ENCODE measurements at places on chromosomes 3 and 15. TPM values are rescaled to one million over a fixed set of nuclear protein-coding genes. Genes with fewer than 3 reads are reported as not detected.

- H3K27ac ChIP-seq: no peak overlapping the region
- H3K27me3 ChIP-seq: no peaks in the 10 kb centered on the region
- H3K4me3 ChIP-seq: no peak overlapping the region
- no peaks in the 10 kb centered on the region for H3K36me3 ChIP-seq
- no peaks in the 10 kb centered on the region for H3K4me1 ChIP-seq
- DNase-seq: no peak
These were observed 20.7 kb downstream of the RASA2 start for GRCh38 chr3:141507392-141508066.

- H3K27me3 ChIP-seq: no peaks in the 10 kb centered on the region
- no peak overlapping the region for H3K4me3 ChIP-seq
- DNase-seq: no peak
- no peaks in the 10 kb centered on the region for H3K36me3 ChIP-seq
These were observed 21.8 kb downstream of the LRRC31 start for GRCh38 chr3:169847896-169848295.

Gene IMPG2
- total RNA-seq: 0.27 TPM

Gene TLNRD1
- 19.0 TPM for total RNA-seq

GRCh38 chr15:69232765-69233164, 65.9 kb upstream of the PAQR5 start:
- H3K36me3 ChIP-seq: no peaks in the 10 kb centered on the region
- no peak overlapping the region for H3K4me3 ChIP-seq
- no peaks in the 10 kb centered on the region for H3K4me1 ChIP-seq
- no peak overlapping the region for H3K27ac ChIP-seq

DNA sequence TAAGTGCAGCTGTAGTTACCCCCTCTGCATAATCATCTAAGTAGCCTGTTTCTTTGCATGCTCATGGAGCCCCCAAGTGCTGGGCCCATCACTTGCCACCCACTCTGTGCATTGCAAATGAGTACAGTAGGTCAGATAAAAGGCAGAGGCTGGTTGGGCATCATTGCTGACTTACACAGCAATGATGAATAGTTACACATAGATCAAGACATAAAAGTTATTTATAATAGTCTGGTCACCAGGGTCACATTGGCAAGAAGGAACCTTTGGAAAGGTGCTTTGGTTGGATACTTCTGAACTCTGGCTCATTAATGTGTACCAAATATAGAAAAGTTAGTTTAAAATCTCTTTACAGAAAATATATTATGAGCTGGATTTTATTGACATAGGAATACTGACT, 111.6 kb downstream of the MITF start:
- H3K27me3 ChIP-seq: no peaks in the 10 kb centered on the region
- no peak for DNase-seq
- no peaks in the 10 kb centered on the region for H3K4me1 ChIP-seq

DNA sequence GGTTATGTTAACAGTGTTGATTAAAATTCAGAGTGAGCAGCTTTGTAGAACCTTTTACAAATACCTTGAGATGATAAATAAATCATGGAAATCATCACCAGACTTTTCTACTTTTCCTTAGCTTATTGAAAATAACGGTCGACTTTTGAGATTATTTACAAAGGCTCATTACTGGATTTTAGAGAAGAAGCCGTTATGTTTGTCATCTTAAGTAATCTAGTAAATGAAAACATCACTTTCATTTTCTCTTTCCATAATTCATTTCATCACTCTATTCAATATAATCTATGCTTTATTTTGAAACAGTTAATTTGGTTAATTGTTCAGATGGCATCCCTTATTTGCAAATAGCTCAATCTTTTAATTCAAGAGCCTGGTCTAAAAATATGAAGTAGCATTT, 3.6 kb downstream of the PLCL2 start:
- peaks cover 8% of the 10 kb centered on the region for H3K4me1 ChIP-seq
- DNase-seq: no peak
- H3K36me3 ChIP-seq: no peaks in the 10 kb centered on the region
- no peaks in the 10 kb centered on the region for H3K27me3 ChIP-seq

GRCh38 chr3:14480207-14481017, 59.7 kb downstream of the GRIP2 start:
- H3K27ac ChIP-seq: no peak overlapping the region
- DNase-seq: no peak
- H3K27me3 ChIP-seq: no peaks in the 10 kb centered on the region
- no peak overlapping the region for H3K4me3 ChIP-seq
- H3K4me1 ChIP-seq: no peaks in the 10 kb centered on the region

GRCh38 chr3:157311633-157312375, 124.8 kb upstream of the PTX3 start:
- no peaks in the 10 kb centered on the region for H3K36me3 ChIP-seq
- H3K4me3 ChIP-seq: no peak overlapping the region
- no peak for DNase-seq
- no peaks in the 10 kb centered on the region for H3K4me1 ChIP-seq
- no peaks in the 10 kb centered on the region for H3K27me3 ChIP-seq

GRCh38 chr3:124137216-124137615, 145.3 kb upstream of the ROPN1 start:
- no peaks in the 10 kb centered on the region for H3K36me3 ChIP-seq
- H3K4me3 ChIP-seq: no peak overlapping the region
- no peak for DNase-seq
- H3K27ac ChIP-seq: no peak overlapping the region

GRCh38 chr15:89035150-89035549, 53.1 kb upstream of the ABHD2 start:
- H3K36me3 ChIP-seq: no peaks in the 10 kb centered on the region
- no peak for DNase-seq
- H3K4me1 ChIP-seq: no peaks in the 10 kb centered on the region

Gene UBA7
- 257 TPM for total RNA-seq

Gene TMEM158
- 1.6 TPM for total RNA-seq

GRCh38 chr3:148847351-148847750, 17.7 kb upstream of the CPA3 start:
- H3K4me1 ChIP-seq: no peaks in the 10 kb centered on the region
- no peaks in the 10 kb centered on the region for H3K36me3 ChIP-seq
- no peaks in the 10 kb centered on the region for H3K27me3 ChIP-seq

GRCh38 chr3:153903430-153903829, 217.8 kb upstream of the ARHGEF26 start:
- no peaks in the 10 kb centered on the region for H3K27me3 ChIP-seq
- no peaks in the 10 kb centered on the region for H3K36me3 ChIP-seq
- H3K4me1 ChIP-seq: no peaks in the 10 kb centered on the region
- H3K27ac ChIP-seq: no peak overlapping the region
- no peak overlapping the region for H3K4me3 ChIP-seq

DNA sequence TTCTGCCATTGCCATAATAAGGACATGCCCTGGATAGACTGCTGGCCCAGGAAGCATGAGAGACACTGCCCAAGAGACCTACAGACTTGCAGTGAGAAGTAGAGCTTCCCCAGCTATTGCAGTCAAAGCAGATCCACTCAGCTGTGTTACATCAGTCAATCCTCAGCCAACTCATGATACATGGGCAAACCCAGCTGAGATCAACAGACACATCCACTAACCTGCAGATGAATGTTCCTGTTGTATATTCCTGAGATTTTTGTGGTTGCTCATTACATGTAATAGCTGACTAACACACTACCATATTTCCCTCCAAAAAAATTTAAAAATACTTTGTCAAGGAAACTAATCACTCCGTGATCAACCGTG, 68.6 kb downstream of the DCLK3 start:
- no peaks in the 10 kb centered on the region for H3K4me1 ChIP-seq
- H3K36me3 ChIP-seq: no peaks in the 10 kb centered on the region
- DNase-seq: no peak
- no peaks in the 10 kb centered on the region for H3K27me3 ChIP-seq

- H3K27me3 ChIP-seq: no peaks in the 10 kb centered on the region
- no peaks in the 10 kb centered on the region for H3K36me3 ChIP-seq
- no peak for DNase-seq
- no peaks in the 10 kb centered on the region for H3K4me1 ChIP-seq
These were observed at the start of gene LRRC31 for GRCh38 chr3:169869484-169870220. Gene LRRC31 (minus strand): TSS chr3:169869935. CDS start chr3:169869807, 128 bp downstream.

- H3K36me3 ChIP-seq: peaks cover 5% of the 10 kb centered on the region
- H3K27ac ChIP-seq: peak overlapping the region; percentile 33
- H3K27me3 ChIP-seq: no peaks in the 10 kb centered on the region
- no peak for DNase-seq
- H3K4me3 ChIP-seq: no peak overlapping the region
- no peaks in the 10 kb centered on the region for H3K4me1 ChIP-seq
These were observed 19.0 kb downstream of the CSPG4 start for GRCh38 chr15:75693501-75694240.

DNA sequence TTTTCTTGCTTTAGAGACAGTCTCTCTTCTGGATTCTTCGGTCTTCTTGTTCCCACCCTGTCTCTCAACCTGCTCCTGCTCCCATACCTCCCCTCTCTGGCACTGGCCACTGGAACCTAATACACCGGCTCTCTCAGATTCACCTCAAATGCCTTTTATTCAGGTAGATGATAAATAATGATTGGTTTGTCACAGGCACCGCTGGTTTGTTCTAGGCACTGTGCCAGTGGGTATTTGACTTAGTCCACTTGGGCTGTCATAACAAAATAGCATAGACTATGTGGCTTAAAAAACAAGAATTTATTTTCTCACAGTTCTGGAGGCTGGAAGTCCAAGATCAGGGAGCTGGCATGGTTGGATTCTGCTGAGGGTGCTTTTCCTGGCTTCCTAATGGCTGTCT, 278.2 kb upstream of the STT3B start:
- H3K4me3 ChIP-seq: no peak overlapping the region
- no peak for DNase-seq
- no peaks in the 10 kb centered on the region for H3K36me3 ChIP-seq
- H3K4me1 ChIP-seq: no peaks in the 10 kb centered on the region
- H3K27me3 ChIP-seq: no peaks in the 10 kb centered on the region

DNA sequence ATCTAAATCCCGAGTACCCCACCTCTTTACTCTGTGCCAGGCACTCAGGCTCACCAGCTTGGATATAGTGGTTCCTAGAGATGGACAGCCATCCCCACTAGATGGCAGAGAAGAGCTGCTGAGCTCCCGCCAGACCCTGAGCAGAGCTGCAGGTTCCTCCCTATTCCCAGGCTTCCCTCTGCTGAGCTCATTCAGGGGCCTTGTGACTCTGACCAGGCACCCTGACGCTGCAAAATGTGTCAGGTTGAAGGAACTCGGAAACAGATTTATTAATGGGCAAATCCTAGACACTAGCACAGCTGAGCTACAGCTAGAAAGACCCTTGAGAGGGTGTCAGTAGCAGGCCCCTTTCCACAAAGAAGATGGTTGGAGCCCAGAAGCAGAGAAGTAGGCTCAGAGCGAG, 38.2 kb upstream of the RHO start:
- peak overlapping the region; percentile 21 for H3K27ac ChIP-seq
- DNase-seq: peak; percentile 68
- no peak overlapping the region for H3K4me3 ChIP-seq

Gene EIF3J
- total RNA-seq: 46.6 TPM

Gene DPPA2
- not detected for total RNA-seq

GRCh38 chr15:99819981-99820718, 86.9 kb upstream of the LYSMD4 start:
- H3K4me3 ChIP-seq: no peak overlapping the region
- H3K27ac ChIP-seq: no peak overlapping the region
- H3K4me1 ChIP-seq: no peaks in the 10 kb centered on the region

DNA sequence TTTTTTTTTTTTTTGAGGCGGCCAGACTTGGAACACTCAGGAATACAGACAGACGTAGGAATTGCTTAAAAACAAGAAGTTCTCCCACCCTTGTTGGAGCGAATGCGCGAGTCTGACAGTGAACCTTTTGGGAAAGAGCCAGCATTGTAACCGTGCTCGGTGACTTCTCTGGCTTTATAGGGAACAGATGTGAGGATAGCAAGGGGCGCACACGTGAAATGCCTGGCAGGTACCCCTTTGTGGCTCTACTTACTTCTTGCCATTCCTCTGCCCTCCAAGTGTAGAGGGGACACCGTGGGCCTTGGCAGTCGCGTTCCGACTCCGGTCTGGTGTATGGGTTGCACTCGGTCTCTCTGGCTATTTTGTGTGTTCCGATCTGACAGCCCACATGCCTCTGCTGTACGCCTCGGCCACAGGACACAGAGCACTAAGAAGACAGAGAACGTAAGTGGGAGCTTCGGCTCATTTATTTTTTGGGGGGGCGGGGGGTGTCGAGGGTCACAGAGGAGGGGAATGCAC, 126.4 kb downstream of the ADAMTS9 start:
- H3K36me3 ChIP-seq: no peaks in the 10 kb centered on the region
- no peaks in the 10 kb centered on the region for H3K27me3 ChIP-seq
- no peaks in the 10 kb centered on the region for H3K4me1 ChIP-seq

DNA sequence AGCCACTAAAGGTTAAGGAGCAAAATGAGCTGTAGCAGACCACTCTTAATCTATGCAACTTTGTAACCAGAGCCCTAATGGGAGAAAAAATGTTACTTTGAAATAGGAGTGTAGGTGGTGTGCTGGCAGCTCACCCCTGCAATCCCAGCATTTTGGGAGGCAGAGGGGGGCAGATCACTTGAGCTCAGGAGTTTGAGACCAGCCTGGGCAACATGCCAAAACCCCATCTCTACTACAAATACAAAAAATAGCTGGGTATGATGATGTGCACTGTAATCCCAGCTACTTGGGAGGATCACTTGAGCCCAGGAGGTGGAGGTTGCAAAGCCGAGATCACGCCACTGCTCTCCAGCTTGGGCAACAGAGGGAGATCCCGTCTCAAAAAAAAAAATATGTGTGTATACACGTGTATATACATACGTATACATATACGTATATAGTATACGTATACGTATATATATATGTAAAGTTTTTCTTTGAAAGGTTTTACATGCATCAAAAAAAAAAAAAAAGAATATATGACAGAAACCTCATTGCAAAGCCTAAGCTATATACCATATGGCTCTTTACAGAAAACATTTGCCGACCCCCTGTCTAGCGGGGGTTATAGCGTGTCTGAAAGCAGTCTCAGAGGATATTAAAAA, 15.7 kb downstream of the CAPN7 start:
- no peak for DNase-seq
- H3K4me3 ChIP-seq: no peak overlapping the region
- H3K27ac ChIP-seq: no peak overlapping the region
- H3K36me3 ChIP-seq: no peaks in the 10 kb centered on the region
- no peaks in the 10 kb centered on the region for H3K4me1 ChIP-seq

- H3K27me3 ChIP-seq: no peaks in the 10 kb centered on the region
- H3K4me1 ChIP-seq: no peaks in the 10 kb centered on the region
- no peak for DNase-seq
- H3K27ac ChIP-seq: peak overlapping the region; percentile 70
These were observed 57.2 kb downstream of the NIPA2 start for GRCh38 chr15:22895465-22896190.
